ENCODE measurements at places on chromosomes 3 and 15. TPM values are rescaled to one million over a fixed set of nuclear protein-coding genes. Genes with fewer than 3 reads are reported as not detected.

The ACAD9 gene
- 50.5 TPM for total RNA-seq

The RYR3 gene
- total RNA-seq = not detected

DNA sequence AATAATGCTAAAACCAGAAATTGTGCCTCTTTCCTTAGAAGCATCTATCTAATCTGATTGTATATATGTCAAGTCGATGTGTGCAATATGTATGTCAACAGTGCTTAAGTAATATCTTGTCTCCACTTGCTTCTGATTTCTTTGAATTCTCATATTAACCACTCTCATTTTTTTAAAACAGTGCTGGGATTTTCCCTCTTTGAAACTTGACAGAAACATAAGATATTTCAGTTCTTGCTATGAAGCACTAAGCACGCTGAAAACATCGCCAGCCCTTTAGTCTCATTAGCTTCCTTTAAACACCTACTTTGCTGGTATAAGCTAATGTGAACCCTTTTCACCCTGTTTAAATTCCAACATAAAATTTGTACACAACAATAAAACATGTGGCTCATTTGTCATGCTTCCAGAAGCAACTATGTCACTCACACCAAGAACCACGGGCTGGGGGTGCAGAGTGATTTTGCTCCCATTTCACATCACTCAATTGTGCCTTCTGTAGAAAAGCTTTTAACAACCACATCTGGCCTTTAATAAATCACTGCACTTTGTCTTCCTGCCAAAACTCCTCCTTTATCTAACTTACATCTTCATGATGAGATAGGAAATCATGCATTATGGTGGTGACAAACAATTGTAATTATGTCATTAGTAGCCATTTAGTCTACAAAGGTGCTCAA is 185.2 kb downstream of the FOXP1 start:
- H3K4me3 ChIP-seq = peak overlapping the region; percentile 34
- H3K36me3 ChIP-seq = no peaks in the 10 kb centered on the region
- peaks cover 81% of the 10 kb centered on the region for H3K4me1 ChIP-seq
- DNase-seq = peak; percentile 69
- H3K27ac ChIP-seq = no peak overlapping the region
- H3K27me3 ChIP-seq = no peaks in the 10 kb centered on the region

- no peak overlapping the region for H3K4me3 ChIP-seq
- H3K36me3 ChIP-seq = no peaks in the 10 kb centered on the region
- H3K4me1 ChIP-seq = no peaks in the 10 kb centered on the region
Measured at GRCh38 chr3:150059729-150060128, 89.0 kb upstream of the PFN2 start.

- no peaks in the 10 kb centered on the region for H3K36me3 ChIP-seq
- H3K27ac ChIP-seq = no peak overlapping the region
- H3K4me1 ChIP-seq = no peaks in the 10 kb centered on the region
- H3K27me3 ChIP-seq = no peaks in the 10 kb centered on the region
- DNase-seq = no peak
Measured at GRCh38 chr3:2684046-2684445, 426.1 kb downstream of the IL5RA start.
